Lower lobe of right lung (tissue), 2 donors: ENCODE measurements at places on chromosomes 7 and 10. TPM values are rescaled to one million over a fixed set of nuclear protein-coding genes. Genes with fewer than 3 reads are reported as not detected.

- DNase-seq, result no peak
Measured at GRCh38 chr10:112790030-112790429, 160.0 kb upstream of the TCF7L2 start.

GRCh38 chr7:88455696-88456095 lies 149.0 kb upstream of the STEAP4 start:
- no peak for DNase-seq

DNA sequence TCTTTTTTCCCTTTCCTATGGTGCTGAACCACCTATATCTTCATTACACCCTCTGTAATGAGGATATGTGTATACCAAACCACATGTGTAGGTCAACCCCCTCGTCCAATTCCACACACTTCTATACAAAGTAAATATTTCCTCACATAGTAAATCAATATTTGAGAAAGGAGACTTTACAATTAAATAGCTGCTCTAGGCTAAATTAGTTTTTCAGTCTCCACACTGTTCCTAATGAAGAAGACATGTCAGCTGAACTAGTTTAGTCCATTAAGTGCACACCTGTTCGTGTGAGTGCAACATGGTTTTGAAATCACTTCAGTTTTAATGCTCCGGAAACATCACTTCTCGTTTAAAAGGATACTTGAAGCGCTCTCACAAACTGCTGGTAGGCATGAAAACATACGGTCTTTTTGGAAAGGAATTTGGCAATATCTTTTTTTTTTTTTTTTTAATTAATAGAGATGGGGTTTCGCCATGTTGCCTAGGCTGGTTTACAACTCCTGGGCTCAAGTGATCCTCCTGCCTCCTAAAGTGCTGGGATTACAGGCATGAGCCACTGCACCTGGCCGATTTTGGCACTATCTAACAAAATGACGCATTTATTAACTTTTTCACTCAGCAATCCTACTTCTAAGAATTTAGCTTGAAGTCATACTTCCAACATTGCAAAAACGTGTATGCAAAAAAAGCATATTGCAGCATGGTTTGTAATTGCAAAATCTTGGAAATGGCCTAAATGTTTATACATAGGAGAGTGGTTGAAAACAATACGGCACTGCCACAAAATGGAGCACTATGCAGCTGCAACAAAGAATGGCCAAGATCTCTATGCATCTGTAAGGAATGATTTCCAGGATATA lies 2.1 kb upstream of the XRCC2 start:
- no peak for DNase-seq

DNA sequence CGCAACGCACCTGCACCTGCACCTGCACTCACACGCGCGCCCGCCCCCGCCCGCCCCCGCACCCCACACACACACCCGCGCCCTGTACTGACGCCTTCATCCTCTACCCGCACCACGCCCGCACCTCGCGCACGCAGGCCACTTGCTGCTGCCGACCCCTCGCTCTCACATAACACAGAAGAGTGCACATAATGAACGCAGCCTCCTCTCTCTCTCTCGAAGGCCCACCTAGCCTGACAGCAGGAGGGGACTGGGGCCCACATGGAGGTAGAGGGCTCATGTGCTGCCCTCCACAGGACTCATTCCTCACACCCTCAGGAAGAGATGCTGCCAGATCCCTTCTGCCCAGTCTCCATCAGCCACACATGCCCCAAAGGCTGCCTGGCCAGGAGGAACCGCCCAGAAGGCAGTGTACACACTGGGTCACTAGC lies 432 bp upstream of the CAMK2B start:
- no peak for DNase-seq

DNA sequence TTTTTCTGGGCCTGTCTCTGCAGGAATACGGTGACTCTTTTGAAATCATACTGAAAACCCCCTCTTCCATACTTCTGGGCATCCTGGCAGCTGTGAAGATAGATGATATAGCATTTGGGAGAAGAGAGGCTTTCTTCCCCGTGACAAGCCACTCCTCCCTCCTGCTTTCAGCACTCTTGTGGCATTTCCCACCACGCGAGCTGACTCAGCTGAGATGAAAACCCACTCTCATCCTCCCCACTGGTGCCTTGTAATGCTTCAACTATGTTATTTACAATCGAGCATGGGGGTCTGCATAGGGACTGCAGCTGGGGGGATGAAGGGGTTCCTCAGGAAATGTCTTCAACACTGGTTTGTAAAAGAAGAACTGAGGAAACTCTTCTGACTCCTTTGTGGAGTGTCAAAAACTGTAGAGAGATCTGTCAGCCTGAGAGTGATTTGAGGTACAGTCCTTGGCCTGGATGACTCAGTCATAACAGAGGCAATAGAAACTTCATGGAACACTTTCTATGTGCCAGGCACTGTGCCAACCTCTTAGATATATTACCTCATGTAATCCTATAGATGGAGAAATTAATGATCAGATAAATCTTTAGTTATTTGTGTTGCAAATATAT lies 1.7 kb upstream of the TBATA start:
- no peak for DNase-seq

DNA sequence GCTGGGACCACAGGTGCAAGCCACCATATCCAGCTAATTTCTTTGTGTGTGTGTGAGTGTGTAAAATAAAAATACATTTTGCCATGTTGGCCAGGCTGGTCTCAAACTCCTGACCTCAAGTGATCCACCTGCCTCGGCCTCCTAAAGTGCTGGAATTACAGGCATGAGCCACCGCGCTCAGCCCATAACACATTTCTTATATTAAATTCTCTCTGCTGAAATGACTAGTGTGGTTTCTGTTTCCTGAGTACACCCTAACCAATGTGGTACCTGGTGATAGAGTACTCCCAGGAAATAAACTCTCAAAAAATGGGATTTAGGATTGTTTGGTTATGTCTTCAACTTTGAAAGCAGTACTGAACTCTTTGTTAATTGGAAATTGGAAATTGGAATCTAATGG lies 19.4 kb upstream of the FHIP2A start:
- no peak for DNase-seq

DNA sequence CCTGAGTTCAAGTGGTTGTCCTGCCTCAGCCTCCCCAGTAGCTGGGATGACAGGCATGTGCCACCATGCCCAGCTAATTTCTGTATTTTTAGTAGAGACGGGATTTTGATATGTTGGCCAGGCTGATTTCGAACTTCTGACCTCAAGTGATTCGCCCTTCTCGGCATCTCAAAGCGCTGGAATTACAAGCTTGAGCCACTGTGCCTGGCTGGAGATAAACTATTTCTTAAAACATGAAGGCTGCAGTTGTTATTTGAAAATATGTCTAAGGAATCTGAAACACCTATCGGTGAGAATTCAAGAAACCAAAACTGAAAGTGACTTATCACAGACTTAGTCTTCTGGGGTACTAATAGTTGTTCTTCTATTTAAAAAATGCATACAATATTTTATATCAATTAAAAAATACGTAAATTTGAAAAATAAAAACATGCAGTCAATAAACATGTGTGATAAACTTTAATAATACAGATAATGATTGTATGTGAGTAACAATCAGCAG lies 176.9 kb upstream of the PRSS58 start:
- DNase-seq, result no peak

- no peak for DNase-seq
Measured at GRCh38 chr10:78549140-78549935, 515.7 kb downstream of the RPS24 start.

HELLS gene
- total RNA-seq, result 2.7 TPM

FOXP2 gene
- total RNA-seq, result 10.1 TPM
